ENCODE measurements at places on chromosomes 7 and 10. TPM values are rescaled to one million over a fixed set of nuclear protein-coding genes. Genes with fewer than 3 reads are reported as not detected.

The CUZD1 gene
- total RNA-seq, result 0.11 TPM

The TMEM184A gene
- not detected for total RNA-seq

The ITPRID1 gene
- total RNA-seq, result not detected

The CCDC6 gene
- 20.5 TPM for total RNA-seq

The PLXNA4 gene
- total RNA-seq, result 0.89 TPM

GRCh38 chr10:69864321-69864720, 62.6 kb downstream of the COL13A1 start:
- peak; percentile 99 for DNase-seq

DNA sequence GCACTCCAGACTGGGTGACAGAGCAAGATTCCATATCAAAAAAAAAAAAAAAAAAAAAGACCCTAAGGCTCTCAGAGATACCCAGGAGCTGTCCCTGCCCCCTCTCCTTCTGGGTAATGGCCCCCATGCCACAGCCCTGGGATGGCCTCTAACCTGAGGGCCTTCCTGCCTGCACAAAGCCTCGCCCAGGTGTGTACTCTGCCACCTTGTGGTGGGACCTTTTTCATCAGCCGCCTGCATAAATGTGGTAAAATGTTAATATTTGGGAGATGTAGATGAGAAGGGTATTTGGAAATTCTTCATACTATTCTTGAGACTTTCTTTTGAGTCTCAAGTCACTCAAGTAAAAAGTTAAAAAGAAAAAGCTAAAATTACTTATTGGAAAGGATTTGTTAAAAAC, 46.3 kb upstream of the RNF216 start:
- peak; percentile 18 for DNase-seq

DNA sequence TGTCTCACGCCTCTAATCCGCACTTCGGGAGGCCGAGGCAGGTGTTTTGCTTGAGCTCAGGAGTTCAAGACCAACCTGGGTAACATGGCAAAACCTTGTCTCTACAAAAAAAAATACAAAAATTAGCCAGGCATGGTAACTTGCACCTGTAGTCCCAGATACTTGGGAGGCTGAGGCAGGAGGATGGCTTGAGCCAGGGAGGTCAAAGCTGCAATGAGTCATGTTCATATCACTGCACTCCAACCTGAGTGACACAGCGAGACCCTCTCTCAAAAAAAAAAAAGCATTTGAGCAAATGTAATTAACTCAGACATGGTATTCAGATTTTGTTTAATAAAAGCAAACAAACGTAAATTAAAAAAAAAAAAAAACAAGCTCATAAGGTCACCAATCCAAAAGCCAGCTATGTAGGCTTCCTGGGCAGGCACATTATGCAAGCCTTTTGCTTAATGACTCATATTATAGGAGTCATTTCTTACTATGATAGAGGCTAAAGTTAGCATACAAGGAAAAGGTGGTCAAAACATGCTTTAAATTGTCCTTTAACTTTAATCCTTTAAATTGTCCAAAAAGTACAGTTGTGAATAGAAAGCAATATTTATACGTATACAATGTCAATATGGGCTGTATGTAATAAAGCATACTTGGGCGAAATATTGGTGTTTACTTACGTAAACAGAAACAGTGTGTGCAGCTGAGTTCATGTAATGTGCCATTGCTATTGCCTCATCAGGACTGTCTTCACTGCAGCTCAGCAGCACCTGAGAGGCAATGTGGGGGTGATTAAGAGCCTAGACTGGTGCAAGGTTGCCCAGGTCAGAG, 13.0 kb downstream of the AKR1D1 start:
- peak; percentile 59 for DNase-seq

DNA sequence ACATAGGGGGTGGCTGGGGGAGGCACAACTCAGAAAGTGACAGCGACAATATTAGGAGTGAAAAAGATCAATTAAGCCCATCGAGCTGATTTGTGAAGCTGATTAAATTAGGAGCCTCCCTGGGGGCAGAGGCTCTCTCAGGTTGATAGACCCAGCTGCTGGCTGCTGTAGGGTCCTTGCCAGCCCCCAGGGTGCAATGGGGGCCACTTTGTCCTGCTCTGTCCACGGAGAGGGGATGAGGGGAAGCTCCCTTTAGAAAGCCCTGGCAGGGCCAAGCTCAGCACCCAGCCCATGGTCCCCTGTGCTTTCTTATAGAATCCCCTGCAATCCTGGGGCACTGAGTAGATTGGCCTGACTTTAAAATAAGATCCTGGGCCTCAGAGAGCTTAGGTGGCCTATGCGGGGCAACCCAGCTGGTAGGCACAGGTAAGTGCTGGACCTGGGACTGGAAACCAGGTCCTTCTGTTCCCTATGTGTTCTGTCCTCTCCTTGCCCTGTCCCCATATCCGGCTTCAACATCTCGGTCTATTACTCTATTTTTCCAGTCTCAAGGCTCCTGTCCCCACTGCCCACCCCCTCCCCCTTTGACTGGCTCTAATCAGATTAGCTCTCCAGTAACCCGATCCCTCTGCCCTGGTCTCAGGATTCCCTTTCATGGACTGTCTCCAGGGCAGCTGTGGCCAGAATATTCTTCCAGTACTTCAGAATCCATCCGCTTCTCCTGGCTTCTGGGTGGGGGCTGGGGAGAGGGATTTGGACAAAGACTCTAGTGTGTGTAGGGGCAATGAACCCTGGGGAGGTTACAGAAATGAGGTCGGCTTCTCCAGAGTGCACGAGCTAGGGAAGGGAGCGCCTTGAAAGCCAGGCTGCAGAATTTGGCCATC, 259.6 kb downstream of the RPS24 start:
- no peak for DNase-seq

- no peak for DNase-seq
Observed at GRCh38 chr7:142885311-142886230, at the start of gene TRPV6. Gene TRPV6 (minus strand): TSS chr7:142885745.

GRCh38 chr10:17412323-17412722, 42.1 kb downstream of the ST8SIA6 start:
- no peak for DNase-seq

DNA sequence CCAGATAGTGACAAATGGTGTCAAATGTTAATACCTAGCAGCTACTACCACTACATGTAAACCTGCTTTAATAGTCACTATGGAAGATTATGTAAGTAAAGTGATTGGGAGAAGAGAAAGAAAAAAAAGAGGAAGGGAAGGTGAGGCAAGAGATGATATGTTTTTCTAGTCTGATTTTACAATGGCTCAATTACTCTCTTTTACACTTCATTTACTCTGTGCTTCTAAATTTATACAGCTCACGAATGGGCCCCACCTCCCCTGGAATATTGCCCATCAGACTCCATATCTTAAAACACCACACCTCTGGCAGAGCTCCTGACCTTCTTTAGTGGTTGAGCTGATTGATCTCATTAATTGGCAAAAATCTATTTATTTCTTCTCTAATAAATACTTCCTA, 28.0 kb upstream of the IKZF1 start:
- no peak for DNase-seq

All from GM23248 (cell line).